ENCODE measurements at places on chromosomes 4 and X.

GRCh38 chr4:25767877-25768725 lies 94.7 kb downstream of the SEL1L3 start:
- no peaks in the 10 kb centered on the region for H3K27me3 ChIP-seq
- DNase-seq: no peak
- H3K27ac ChIP-seq: no peak overlapping the region
- no peak overlapping the region for H3K4me3 ChIP-seq
- no peaks in the 10 kb centered on the region for H3K4me1 ChIP-seq

DNA sequence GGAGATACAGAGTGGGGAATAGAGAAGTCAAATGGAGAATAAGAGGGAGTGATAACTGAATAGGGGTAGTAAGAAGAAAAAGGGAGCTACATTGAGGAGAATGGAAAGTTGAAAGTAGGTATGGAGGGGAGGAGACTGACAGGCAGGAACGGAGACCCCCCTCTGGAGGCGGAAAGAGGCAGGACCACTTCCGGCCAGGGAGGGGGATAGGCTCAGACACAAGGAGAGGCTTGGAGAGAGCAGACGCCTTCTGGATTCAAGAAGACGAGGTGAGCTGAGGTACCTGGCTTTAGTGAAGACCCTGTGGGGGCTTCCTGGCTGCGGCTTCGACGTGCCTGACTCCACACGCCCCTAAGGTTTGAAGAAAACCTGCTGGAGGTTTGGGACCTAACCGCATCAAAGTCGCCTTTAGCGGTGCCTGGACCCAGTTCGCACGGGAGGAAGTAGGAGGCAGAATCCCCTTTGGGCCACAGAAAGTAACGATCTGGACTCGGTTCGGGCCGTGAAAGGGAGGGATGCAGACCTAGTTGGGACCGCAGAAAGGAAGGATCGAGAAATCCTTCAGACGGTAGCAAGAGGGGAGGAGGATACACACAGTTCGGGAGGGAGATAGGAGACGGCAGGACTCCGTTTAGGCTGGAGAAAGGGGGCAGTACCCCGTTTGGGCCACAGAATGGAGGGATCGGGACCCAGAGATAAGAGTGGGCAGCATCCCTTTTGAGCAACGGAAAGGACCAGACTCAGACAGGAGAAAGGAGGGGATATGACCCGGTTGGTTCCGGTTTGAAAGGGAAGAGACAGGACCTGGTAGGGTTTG lies at the start of gene TRO:
TRO (plus strand) TSS at position 215 of the 817 bp plus-strand sequence. CDS start 1,423 bp downstream, outside the sequence.
- no peaks in the 10 kb centered on the region for H3K36me3 ChIP-seq
- no peak within 1 kb of the TSS for H3K27ac ChIP-seq
- no peaks in the 10 kb centered on the region for H3K27me3 ChIP-seq
- no peak for DNase-seq
- H3K4me1 ChIP-seq: peaks cover 17% of the 10 kb centered on the region
- H3K4me3 ChIP-seq: peak within 1 kb of the TSS; percentile 49

- no peak for DNase-seq
- H3K4me3 ChIP-seq: no peak overlapping the region
- H3K36me3 ChIP-seq: no peaks in the 10 kb centered on the region
- H3K27ac ChIP-seq: no peak overlapping the region
- H3K4me1 ChIP-seq: no peaks in the 10 kb centered on the region
These were observed 13.0 kb downstream of the SLC7A11 start for GRCh38 chr4:138229160-138229559.

DNA sequence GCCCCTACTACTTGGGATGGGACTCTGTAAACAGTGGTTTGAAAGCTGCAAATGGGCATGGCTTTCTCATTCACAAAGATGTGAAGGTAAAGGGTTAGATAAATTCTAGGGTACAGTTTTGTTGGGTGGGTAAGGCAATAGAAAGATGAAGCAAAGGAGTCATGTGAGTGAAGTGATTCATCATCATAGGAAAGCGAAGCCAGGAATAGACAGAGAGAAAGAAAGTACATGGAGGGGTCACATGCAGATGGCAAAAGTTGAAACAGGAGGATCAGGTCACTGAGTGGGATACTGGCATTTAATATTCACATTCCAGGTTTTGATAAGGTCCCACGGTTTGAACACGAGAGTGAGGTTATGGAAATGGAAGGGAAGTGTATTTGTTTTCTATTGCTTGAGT lies 8.2 kb upstream of the ABCG2 start:
- H3K27ac ChIP-seq: no peak overlapping the region
- H3K27me3 ChIP-seq: peaks cover 2% of the 10 kb centered on the region
- no peaks in the 10 kb centered on the region for H3K4me1 ChIP-seq
- no peak overlapping the region for H3K4me3 ChIP-seq
- DNase-seq: no peak

- H3K27ac ChIP-seq: no peak overlapping the region
- no peaks in the 10 kb centered on the region for H3K27me3 ChIP-seq
- H3K4me3 ChIP-seq: no peak overlapping the region
These were observed 16.2 kb downstream of the SMIM31 start for GRCh38 chr4:164770010-164770724.

DNA sequence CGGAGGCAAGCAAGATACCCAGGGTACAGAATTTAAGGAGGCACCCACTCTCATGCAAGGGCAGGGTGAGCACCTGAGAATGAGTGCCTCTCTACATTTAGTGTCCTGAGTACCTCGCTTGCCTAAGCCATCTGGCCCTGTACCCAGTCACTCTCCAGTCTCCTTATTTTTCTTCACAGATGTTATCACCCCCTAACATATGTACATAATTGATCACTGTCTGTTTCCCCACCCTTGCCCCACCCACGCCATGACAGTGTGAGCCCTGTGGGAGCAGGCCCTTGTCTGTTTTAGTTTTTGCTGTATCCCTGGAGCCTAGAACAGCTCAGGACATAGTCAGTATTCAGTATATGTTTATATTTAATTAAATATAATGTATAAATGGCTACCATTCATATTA lies 113.6 kb downstream of the SPRY1 start:
- H3K36me3 ChIP-seq: no peaks in the 10 kb centered on the region
- H3K27ac ChIP-seq: no peak overlapping the region
- peaks cover 5% of the 10 kb centered on the region for H3K4me1 ChIP-seq
- DNase-seq: no peak
- H3K27me3 ChIP-seq: peaks cover 10% of the 10 kb centered on the region
- H3K4me3 ChIP-seq: no peak overlapping the region

DNA sequence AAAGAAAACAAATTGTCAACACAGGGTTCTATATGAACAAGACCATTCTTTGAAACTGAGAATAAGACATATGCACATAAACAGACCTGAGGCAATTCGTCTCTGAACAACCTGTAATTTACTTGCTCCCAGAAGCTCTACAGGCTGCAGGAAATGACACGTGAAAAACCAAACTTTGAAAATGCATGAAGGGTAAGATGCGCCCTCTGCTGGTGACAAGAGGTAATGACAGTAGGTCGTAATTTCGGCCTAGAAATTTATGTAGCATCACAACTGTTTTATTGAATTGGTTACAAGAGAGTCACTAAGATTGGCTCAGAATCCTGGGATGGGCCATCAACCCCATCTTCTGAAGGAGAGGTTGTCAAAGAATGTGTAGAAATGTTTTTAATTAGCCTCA lies 276.5 kb downstream of the PPP4R3C start:
- H3K4me1 ChIP-seq: no peaks in the 10 kb centered on the region
- no peak overlapping the region for H3K27ac ChIP-seq
- no peaks in the 10 kb centered on the region for H3K27me3 ChIP-seq
- H3K36me3 ChIP-seq: no peaks in the 10 kb centered on the region
- H3K4me3 ChIP-seq: no peak overlapping the region

GRCh38 chrX:5324546-5324945 lies 904.1 kb downstream of the NLGN4X start:
- no peaks in the 10 kb centered on the region for H3K27me3 ChIP-seq
- no peaks in the 10 kb centered on the region for H3K4me1 ChIP-seq
- DNase-seq: no peak
- no peak overlapping the region for H3K4me3 ChIP-seq
- H3K36me3 ChIP-seq: no peaks in the 10 kb centered on the region
- H3K27ac ChIP-seq: no peak overlapping the region

- no peaks in the 10 kb centered on the region for H3K27me3 ChIP-seq
- no peaks in the 10 kb centered on the region for H3K36me3 ChIP-seq
- no peak overlapping the region for H3K4me3 ChIP-seq
- H3K27ac ChIP-seq: no peak overlapping the region
These were observed 14.0 kb downstream of the SOD3 start for GRCh38 chr4:24809376-24809775.

Data from T-cell (primary cell).